ENCODE measurements at places on chromosomes 4 and X.

DNA sequence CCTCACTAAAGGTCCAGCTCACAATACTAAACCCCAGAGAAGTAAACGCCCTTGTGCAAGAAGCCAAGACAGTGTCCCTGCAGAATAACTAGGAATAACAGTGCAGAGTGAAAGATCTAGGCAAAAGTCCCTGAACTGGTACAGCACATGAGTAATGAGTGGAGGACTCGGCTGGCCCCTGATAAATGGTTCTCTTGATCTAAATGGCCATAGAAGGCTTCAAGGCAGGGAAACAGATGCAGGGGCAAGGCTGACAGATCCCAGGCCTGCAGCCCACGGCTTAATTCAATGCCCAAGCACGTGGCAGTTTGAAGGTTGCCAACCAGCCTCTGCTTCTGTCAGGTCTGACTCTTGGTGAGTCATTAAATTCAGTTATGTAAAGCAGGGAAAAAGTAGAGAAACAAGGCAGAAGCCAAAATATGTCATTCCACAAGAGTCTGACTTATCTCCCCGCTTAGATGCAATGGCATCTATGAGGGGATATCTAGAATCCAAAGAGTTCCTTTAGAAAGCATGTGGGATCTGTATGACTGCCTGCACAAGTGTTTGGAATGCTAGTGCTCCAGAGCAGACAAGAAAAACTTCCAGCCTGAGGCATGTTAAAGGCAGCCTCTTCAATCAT, 121.3 kb downstream of the PRDM5 start:
- DNase-seq, result no peak

DNA sequence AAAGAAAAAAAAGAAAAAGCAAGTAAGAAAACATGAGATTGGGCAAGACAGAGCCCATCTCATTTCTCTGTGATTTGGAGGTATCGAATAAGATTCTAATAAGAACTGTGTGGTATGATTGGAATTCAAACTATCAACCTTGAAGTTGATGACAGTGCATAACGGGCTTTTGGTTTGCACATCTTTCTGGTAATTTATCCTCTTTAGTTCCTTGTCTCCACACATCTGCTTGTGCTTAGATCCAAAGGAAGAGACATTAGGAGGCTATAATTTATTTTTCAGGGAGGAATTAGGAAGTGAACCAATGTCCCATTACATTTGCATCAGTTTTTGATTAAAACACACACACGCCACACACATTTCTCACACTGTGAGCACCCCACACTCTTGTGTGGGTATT, 149.9 kb downstream of the ARSF start:
- no peak for DNase-seq

GRCh38 chrX:39335513-39336235, 534.4 kb downstream of the MID1IP1 start:
- no peak for DNase-seq

- DNase-seq, result no peak
Measured at GRCh38 chr4:123777373-123777772, 380.8 kb downstream of the SPRY1 start.

DNA sequence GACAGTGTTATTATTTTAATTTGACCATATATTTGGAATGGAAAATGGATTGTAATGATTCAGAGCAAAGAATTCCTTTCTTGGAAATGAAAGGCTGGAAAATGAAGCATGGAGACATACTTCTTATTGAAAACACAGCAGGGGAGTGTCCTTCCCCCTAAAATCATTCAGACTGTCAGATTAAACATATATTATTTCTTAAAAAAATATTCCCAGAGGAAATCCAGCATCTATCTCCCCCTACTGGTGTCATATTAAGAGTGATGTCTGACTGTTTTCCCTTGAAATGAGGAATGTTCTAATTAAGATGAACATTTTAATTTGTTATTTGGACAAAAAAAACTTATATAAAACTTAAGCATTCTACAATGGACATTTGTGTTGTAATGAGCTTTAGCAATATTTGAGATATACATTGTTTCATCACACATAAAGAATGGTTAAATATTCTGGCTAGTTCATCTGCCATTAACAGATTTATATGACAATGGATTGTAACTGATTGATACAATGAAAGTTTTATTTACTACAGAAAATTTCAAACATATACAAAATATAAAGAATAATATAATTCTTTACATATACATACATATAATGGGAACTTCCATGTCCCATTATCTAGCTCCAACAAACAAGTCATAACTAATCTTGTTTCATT, 264.6 kb downstream of the SPRY1 start:
- no peak for DNase-seq

GRCh38 chr4:579543-580175, 3.6 kb upstream of the TMEM271 start:
- DNase-seq, result no peak

- DNase-seq, result no peak
Measured at GRCh38 chr4:143215873-143216272, 31.2 kb downstream of the USP38 start.

GRCh38 chr4:44231006-44231405, 217.6 kb downstream of the KCTD8 start:
- no peak for DNase-seq

- no peak for DNase-seq
Measured at GRCh38 chr4:153591441-153591840, 92.6 kb upstream of the TLR2 start.

DNA sequence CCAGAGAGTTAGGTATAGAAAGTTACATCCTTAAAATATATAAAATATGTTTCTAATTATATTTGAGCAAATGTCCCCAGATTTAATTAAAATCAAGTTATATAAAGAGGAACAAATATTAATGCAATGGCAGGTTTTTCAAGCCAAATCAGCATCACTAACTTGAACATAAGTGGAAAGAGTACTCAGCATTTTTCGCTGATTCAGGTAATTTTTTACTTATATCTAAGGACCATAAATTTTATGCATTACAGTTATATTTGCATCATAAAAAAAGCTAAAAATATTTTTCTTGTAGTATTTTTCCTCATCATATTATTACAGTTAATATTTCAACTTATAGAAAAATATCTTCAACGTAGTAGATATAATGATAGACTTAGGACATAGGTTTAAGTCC, 1047.4 kb downstream of the FAM133A start:
- no peak for DNase-seq

DNA sequence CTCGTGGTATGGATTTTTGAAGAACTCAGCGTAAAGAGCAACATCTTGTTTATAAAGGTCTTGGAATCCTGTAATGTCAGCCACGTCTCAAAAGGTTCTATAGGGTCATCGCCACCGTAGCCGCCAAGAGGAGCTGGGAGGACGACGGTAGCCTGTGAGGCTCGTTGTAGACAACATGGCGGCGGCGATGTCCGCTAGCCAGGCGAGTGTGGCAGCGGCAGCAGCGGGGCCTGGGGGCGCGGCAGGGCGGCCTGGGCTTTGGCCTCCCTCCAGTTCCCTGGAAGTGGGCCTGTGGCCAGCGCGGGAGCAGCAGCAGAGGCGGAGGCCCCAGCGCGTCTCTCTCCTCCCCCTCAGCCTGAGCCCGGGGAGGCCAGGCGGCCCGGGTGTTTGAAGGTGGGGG, 143.5 kb upstream of the PBDC1 start:
- DNase-seq, result no peak

DNA sequence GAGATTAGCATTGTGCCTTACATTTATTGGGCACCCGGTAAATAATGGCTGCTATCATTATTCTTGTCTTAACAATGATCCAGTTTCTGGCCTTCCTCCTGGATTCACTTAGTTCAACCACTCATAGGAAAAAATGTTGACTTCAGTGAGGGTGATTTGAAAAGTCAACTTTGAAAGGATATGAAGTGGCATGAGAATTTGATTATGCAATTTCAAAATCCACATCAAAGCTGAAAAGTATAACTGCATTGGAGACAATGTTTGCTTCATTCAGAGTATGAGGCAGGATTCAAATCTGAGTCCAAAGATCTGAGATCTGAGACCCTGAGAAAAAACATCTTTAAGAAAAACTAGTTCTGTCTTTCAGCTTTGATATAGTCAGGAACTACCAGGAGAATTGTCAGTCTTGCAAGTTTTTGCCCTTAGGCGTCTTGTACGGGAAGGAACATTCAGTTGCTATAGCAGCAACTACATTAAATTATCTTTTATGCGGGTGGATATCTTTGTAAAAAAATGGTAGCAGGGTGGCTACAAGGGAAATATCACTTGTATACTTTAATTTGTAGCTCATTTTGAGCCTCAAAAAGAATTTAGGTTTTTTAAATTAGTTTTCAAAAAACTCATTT, 587.5 kb upstream of the LCORL start:
- DNase-seq, result no peak

DNA sequence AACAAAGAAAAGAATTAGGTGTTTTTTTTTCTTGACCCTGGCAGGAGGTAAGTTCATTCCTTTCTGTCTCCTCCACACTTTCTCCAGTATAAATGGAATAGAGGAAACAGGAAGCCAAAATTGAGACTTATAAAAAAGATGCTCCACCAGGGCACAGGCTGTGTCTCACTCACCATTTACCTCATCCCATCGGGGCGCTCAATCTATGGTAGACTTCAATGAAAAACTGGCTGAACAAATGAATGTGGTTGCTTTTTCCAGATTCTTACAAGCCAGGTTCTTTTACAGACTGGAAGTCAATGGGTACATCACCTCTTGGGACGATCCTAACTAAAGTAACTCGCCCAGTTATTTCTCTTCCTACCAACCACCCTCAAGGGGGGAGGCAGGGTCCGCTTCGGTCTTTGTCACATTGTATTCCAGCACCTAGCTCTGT, 685 bp downstream of the COMMD8 start:
- DNase-seq, result no peak

All from activated CD4-positive, CD25-positive, alpha-beta regulatory T cell (primary cell).